ENCODE measurements at places on chromosomes 11 and 22. TPM values are rescaled to one million over a fixed set of nuclear protein-coding genes. Genes with fewer than 3 reads are reported as not detected.

GRCh38 chr22:48557473-48557872 is 1270.2 kb downstream of the BRD1 start:
- DNase-seq, result no peak

DNA sequence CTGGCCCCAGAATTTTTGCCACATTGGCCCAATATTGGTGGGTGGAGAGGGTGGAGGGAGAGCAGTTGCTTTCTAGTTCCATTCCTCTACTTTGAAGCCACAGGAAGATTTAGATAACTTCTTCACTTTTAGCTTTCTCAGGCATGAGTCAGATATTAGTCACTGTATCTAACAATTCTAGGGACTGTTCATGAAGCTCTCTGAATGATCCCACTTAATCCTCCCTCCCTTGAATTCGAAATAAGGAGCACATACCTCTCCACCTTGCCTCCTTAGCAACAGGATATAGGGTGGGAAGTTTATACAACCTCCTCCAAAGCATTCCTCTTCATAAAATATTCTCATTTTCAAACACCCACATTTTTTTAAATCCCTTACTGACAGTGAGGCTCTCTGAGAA is 13.5 kb downstream of the FSHB start:
- peak; percentile 42 for DNase-seq

DNA sequence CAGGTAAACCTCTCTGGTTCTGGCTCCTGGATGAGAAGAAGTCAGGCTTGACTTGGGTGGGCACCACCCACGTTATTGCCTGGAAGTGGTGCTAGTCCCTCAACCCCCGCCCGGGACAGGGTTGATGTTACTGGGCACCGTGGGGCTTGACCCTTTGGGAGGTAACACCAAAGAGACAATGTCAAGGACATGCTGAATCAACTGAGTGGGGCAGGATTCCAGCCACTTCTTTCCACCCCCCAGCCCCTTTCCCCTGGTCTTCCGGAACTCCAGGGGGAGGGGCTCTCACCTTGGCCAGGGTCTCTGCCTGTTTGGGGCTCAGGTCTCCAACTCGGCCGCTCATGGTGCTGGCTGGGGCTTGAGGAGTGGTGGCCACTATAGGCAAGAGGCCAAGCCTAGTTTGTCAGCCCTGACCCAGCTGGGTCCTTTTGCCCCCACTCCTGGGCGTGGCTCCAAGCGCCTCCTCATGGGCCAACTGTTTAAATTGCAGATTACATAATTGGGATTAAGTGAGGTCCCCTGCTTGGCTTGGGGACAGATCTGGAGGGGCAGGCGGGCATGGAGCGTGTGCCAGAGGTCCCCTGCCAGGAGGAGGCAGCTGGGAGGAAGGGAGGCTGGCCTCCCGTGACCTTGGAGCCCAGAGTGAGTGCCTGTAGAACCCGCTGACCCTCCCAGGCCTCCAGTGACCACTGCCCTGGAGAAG is at the start of gene SEC14L3:
Gene SEC14L3 (minus strand): TSS at position 402 of the 703 bp plus-strand sequence. CDS start 59 bp downstream, at position 343.
- no peak for DNase-seq

DNA sequence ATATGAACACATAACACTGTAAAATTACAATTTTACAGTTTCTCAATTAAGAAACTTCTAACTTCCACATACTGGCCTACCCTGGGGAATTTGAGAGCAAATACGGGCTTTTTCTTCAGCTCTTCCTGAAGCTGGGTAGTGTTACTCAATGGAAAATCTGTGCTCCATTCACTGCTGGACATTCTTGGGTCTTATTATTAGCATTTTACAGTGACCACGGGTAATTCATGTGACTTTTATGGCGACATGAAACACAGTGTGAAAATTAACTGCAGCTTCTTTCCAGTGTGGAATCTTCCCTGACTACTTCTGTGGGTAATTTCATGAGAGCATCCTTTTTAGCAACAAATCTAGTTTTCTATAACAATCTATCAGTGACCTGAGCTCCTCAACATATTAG is 423.7 kb upstream of the ANO5 start:
- no peak for DNase-seq

DNA sequence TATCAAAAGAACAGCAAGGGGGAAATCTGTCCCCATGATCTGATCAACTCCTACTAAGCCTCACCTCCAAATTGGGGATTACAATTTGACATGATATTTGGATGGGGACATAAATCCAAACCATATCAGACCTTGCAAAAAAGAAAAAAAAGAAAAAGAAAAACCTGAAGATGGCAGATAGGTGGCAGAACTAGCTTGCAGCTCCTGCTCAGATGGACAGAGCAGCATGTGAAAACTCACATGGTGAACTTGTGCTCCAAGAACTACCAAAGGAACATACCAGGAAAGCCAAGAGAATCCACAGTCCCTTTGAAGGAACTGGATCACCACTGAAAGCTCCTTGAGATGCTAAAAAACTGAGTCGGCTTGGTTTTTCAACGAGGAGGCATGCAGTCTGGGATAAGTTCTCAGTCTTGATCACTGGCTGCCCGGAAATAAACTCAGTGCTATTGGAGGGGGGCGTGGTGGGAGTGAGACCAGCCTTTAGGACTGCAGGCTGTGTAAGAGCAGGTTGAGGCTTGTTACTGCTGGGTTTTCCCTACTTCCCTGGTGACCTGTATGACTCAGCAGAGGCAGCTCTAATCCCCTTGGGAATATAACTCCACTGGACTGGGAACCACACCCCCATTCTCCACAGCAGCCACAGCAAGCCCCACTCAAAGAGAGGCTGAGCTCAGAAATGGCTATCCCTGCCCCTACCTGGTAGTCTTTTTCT is 358.3 kb upstream of the ARHGAP42 start:
- DNase-seq, result peak; percentile 74

GRCh38 chr11:1340111-1340510 is 30.7 kb upstream of the TOLLIP start:
- DNase-seq, result no peak

DNA sequence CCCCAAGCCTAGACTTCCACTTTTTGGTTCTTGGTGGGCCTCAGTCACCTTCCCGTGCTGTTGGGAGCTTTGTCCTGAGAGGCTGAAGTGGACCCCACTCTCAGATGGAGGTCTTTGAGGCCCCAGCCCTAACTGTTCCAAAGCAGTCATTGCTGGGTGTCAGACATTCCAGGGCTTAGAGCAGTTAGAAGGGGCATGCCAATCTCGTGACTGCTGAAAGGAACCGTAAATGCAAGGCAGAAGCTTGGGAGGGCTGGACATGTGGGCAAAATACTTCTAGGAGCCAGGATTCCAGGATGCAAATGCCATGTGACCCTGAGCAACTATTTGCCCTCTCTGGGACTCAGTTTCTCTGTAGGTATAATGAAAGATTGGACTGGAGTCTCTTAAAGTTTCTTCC is 118.8 kb upstream of the CRYBB3 start:
- DNase-seq, result no peak

- peak; percentile 68 for DNase-seq
Measured at GRCh38 chr22:35212009-35212408, 45.3 kb upstream of the HMGXB4 start.

GRCh38 chr11:19714387-19715363 is 2.0 kb downstream of the NAV2 start:
- DNase-seq, result peak; percentile 91

DNA sequence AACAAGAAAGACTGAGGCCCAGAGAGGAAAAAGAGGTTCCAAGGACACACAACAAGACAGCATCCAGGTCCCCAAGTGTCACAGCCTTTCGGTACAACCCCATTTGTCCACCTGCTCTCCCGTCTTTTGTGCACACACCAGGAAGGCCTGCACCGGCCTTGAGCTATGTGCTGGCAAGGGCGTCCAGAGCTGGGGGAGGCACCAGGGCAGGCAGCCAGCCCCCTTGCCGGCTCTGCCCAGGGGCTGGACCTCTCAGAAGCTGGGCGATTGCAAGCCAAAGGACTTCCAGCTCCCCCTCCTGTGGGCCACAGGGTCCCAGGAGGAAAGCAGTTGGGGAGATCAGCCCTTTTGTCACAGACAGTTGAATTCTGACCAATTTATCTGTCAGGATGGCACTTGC is 210.5 kb downstream of the MN1 start:
- DNase-seq, result no peak

DNA sequence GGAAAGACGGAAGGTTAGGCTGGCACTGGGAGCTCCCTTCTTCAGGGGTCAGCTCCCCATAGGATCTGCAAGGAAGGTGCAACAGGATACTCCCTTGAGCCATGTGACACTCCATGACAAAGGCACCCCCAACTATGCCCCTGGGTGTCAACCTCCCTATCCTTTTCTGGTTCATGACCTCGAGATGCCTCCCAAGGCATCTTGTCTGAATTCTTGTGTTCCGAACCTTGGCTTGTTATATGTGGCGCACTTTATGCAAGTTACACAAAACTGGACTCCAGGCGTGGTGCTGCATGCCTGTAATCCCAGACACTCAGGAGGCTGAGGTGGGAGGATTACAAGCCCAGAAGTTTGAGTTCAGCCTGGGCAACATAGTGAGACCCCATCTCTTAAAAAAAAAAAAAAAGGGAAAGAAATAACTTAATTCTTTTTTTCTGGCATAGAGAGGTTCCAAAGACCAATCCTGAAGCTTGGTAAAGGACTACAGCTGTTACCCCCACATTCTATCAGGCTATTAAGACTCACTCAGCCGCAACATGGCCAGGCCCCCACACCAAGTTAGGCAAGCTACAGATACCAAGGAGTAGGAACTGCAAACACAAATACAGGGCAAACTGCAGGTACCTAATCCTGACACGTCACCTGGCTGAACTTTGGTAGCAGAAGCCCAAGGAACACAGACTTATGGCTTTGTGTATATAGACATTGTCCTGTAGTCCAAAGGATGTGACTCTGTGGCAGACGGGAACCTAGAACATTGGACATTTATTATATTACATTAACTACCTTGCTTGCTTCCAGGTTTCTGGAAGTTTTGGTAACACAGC is 1.4 kb downstream of the C11orf24 start:
- DNase-seq, result peak; percentile 8

GRCh38 chr22:45868571-45869339 is 108.2 kb downstream of the WNT7B start:
- DNase-seq, result no peak

- DNase-seq, result no peak
Measured at GRCh38 chr11:26575946-26576345, 3.9 kb upstream of the MUC15 start.

GRCh38 chr22:24303007-24303406 is 32.4 kb downstream of the SPECC1L start:
- no peak for DNase-seq

DNA sequence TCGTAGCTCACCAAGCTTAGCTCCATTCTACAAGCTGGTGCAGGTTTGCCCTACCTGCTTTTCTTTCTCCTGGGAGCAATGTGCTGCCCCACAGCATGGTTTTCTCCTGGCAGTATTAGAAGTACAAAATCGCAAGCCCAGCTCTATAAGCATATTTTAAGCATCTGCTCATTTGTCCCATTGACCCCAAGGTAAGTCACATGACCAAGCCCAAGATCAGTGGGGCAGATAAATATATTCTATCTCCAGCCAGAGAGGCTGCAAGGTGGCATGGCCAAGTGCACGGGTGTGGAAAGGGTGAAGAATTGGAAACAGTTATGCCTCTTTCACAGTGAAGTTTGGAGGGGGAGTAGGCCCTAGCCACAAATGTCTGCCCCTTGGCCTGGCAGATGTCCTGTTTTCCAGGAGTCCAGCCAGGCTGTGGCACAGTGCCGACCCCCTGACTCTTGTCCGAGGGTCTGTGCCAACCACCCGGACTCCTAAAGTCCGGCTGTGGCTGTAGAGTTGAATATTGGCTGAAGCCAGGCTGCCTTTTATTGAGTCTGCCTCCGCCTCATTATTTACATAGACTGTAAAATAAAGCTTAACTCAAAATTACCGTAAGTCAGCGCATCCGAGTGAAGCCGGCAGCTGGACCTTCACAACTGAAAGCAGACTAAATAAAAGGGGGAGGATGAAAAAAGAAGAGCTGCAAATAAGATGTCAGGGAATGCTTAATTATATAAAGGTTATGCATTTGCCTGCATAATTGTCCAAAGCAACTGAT is 165.7 kb downstream of the COMMD9 start:
- DNase-seq, result peak; percentile 76

DNA sequence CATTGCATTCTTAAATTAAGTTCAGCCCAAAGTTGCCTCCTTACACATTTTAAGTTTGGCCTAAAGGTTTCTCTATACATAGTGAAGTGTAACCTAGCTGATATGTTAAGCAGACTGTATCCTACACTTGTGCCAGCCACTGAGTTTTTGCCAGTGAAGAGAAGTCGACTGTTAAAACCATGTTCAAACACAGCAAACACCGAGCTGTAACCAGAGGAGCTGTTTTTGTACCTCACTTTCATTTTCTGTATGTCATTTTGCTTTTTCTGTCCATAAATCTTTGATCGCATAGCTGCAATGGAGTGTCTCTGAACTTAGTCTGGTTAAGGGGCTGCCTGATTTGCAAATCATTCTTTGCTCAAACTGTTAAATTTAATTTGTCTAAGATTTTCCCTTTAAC is 403.7 kb downstream of the LUZP2 start:
- no peak for DNase-seq

- peak; percentile 46 for DNase-seq
Measured at GRCh38 chr11:100612766-100613165, 74.3 kb upstream of the ARHGAP42 start.

DNA sequence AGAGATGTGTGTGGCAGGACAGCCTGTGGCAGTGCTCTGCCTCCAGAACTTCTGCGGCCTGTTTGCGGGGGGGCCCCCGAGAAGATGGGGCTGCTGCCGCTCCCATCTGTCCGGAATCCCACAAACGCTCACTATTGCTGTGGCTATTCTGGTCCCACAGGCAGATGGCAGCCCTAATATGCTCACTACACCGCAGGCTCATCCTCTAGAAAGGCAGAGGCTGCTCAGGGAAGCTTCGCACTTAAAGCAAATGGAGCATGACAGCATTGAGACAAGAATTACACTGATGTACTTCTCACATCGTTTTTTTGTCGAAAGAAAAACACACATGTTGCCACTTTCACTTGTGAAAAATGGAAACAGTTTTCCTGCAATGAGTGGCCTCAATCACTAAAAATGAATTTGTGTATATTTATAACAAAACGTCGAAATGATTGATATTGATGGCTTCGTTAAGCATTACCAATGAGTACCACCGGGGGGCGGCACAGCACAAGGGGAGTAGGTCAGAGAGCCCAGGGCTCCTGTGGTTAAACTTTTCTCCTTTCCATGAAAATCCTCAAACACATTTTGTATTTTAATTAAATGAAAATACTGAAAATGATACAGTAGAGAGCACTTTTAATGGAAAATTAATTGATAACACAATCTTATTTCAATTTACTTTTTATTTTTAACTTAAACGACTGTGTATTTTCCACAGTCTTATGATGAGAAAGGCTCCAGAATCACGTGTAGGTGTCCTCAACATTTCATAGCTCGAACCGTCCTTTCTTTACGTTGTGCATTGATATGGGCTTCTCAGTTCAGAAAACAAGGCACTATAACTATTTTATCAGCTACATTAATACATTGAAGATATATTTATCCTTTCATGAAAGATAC is 69.1 kb downstream of the CTTN start:
- DNase-seq, result peak; percentile 46

- DNase-seq, result peak; percentile 50
Measured at GRCh38 chr22:19109198-19110063, 12.8 kb downstream of the DGCR2 start.

GRCh38 chr11:87942786-87943185 is 232.5 kb downstream of the RAB38 start:
- DNase-seq, result no peak

The VSIG2 gene
- not detected for total RNA-seq

The OR2D2 gene
- not detected for total RNA-seq

The PLA2G3 gene
- not detected for total RNA-seq

The TUB gene
- 1.1 TPM for total RNA-seq

The BLID gene
- 0.74 TPM for total RNA-seq

The KIAA0930 gene
- total RNA-seq, result 19.1 TPM

The OR51B4 gene
- total RNA-seq, result not detected

The OR56B1 gene
- not detected for total RNA-seq

The PDE2A gene
- 4.6 TPM for total RNA-seq

The OR5B21 gene
- not detected for total RNA-seq

The OR5AR1 gene
- not detected for total RNA-seq

The RHOD gene
- 2.6 TPM for total RNA-seq
